Hepatocyte (in vitro differentiated cells): ENCODE measurements at places on chromosomes 7 and 10. TPM values are rescaled to one million over a fixed set of nuclear protein-coding genes. Genes with fewer than 3 reads are reported as not detected.

PKD1L1 gene
- 0.07 TPM in 1 of 2 replicates, not detected in the other for polyA plus RNA-seq

PTF1A gene
- polyA plus RNA-seq, result 0.28 TPM in 1 of 2 replicates, not detected in the other

GRCh38 chr7:135939261-135939812 is 37.8 kb downstream of the MTPN start:
- no peak for DNase-seq
- H3K27me3 ChIP-seq, result no peaks in the 10 kb centered on the region
- H3K4me1 ChIP-seq, result peaks cover 29% of the 10 kb centered on the region
- H3K36me3 ChIP-seq, result no peaks in the 10 kb centered on the region
- H3K27ac ChIP-seq, result no peak overlapping the region

DNA sequence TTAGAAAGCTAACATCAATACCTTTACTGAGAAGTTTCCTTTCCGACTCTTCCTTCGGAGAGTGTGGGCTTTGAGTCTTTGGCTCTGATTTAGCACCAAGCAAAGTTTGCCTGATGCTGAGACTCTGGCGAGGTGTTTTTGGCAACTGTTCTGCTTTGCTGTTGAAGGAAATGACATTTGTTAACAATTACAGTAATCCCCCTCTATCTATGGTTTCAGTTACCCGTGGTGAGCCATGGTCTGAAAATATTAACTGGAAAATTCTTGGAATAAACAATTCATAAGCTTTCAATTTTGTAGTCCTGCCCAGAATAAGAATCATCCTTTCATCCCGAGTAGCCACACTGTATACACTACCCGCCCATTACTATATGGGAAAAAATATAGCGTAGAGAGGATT is 126.3 kb downstream of the ARHGAP21 start:
- no peaks in the 10 kb centered on the region for H3K4me1 ChIP-seq
- DNase-seq, result peak; percentile 21
- H3K27ac ChIP-seq, result no peak overlapping the region
- no peaks in the 10 kb centered on the region for H3K36me3 ChIP-seq
- H3K4me3 ChIP-seq, result no peak overlapping the region

CPED1 gene
- polyA plus RNA-seq, result 8.1 and 10.1 TPM in 2 replicates
